CD4-positive, alpha-beta T cell (primary cell): ENCODE measurements at places on chromosomes 1 and 21. TPM values are rescaled to one million over a fixed set of nuclear protein-coding genes. Genes with fewer than 3 reads are reported as not detected.

Gene PLA2G5
- total RNA-seq, result not detected

Gene OR2M3
- total RNA-seq, result not detected

Gene C8B
- not detected for total RNA-seq

Gene TMEM240
- 1.5 TPM for total RNA-seq

Gene CLCNKB
- total RNA-seq, result not detected

Gene GCSAML
- not detected for total RNA-seq

Gene DISC1
- total RNA-seq, result 20.0 TPM

Gene CLCN6
- total RNA-seq, result 10.9 TPM

Gene KCNE1
- not detected for total RNA-seq

Gene FABP3
- not detected for total RNA-seq

Gene CLCA4
- not detected for total RNA-seq

Gene GNAT2
- total RNA-seq, result not detected

Gene VANGL2
- total RNA-seq, result not detected

Gene STIL
- total RNA-seq, result 1.7 TPM

Gene SERPINC1
- total RNA-seq, result not detected

Gene RGS13
- 0.30 TPM for total RNA-seq

Gene GPR52
- total RNA-seq, result 1.1 TPM

Gene LCE1B
- total RNA-seq, result not detected
